ENCODE measurements at places on chromosomes 2 and 18. TPM values are rescaled to one million over a fixed set of nuclear protein-coding genes. Genes with fewer than 3 reads are reported as not detected.

The IL18R1 gene
- 1.9 TPM for total RNA-seq

The SLC5A7 gene
- not detected for total RNA-seq

The TNS1 gene
- total RNA-seq: 1,334 TPM

The PUS10 gene
- 1.4 TPM for total RNA-seq

The TRPM8 gene
- total RNA-seq: not detected

- no peak for DNase-seq
Measured at GRCh38 chr2:36387258-36387916, 31.8 kb downstream of the CRIM1 start.
